Fibroblast of lung (primary cell): ENCODE measurements at places on chromosomes 6 and 20. TPM values are rescaled to one million over a fixed set of nuclear protein-coding genes. Genes with fewer than 3 reads are reported as not detected.
A peak's percentile ranks its signal among the peaks of the same experiment; 100 is the strongest.

- no peak for DNase-seq
Observed at GRCh38 chr20:45138561-45139300, 14.5 kb upstream of the WFDC12 start.

DNA sequence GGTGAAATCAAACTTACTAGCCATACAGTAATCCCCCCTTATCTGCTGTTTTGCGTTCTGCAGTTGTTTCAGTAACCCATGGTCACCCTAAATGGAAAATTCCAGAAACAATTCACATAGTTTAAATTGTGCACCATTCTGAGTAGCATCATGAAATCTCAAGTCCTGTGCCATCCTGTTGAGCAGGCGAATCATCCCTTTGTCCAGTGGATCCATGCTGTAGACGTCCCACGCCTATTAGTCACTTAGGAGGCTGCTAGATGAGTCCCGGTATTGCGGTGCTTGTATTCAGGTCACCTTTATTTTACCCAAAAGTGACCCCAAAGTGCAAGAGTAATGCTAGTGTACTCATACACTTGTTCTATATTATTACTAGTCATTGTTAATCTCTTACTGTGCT, 46.4 kb downstream of the HECA start:
- no peak for DNase-seq

DNA sequence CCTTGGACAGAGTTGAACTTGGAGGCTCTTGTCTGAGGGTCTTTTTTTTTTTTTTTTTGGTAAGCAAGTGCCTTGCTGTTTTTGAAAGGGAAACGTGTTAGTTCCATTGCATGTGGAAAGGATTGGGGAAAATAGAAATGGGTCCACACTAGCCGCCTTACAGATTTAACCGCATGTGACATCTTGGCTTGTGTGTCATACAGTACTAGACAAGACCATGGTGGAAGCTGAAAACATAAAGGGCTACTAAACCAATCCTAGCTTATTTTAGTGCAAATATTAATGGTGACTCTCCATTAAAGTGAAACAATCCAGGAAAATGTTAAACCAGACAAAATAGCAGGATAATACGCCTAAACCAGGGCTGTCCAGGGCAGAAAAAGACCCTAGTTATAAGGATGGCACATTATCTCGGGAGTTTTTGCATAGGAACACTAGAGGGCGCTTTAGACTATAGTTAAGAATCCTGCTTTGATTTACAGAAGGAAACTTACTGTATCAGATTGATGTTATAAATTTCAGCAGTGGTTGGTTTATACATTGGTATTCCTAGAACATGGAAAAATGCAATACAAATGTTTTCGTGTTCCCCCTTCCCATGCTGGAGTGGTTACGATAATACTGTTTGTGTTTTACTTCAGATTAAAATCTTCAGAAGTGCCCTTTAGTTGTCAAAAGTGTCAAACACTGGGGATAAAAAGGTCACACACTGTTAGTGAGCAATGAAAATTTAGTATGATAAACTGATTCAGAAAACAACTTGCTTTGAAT, 59.8 kb upstream of the DEK start:
- DNase-seq: peak; percentile 35

DNA sequence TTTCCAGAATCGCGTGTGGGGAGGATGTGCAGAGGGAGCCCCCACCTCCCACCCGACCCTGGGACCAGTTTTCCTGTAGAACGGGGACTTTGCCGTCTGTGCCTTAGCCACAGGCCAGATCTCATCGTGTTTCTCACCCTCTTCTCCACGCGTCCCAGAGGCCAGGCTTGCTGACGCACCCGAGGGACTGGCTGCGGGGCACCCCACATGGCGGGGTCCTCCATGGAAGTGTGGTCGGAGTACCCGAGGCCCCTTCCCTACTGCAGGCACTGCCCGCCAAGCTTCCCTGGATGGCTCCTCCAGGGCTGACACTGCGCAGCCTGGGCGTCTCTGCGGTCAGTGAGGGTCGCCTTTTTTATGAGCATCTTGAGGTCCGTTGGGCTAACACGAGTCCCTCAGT, 346.5 kb downstream of the CDH4 start:
- DNase-seq: no peak

- no peak for DNase-seq
Observed at GRCh38 chr20:50412069-50412468, 98.1 kb upstream of the PTPN1 start.

GRCh38 chr6:153852481-153852880, 186.6 kb upstream of the OPRM1 start:
- DNase-seq: no peak

GRCh38 chr6:8389036-8389818, 46.1 kb downstream of the SLC35B3 start:
- no peak for DNase-seq

DNA sequence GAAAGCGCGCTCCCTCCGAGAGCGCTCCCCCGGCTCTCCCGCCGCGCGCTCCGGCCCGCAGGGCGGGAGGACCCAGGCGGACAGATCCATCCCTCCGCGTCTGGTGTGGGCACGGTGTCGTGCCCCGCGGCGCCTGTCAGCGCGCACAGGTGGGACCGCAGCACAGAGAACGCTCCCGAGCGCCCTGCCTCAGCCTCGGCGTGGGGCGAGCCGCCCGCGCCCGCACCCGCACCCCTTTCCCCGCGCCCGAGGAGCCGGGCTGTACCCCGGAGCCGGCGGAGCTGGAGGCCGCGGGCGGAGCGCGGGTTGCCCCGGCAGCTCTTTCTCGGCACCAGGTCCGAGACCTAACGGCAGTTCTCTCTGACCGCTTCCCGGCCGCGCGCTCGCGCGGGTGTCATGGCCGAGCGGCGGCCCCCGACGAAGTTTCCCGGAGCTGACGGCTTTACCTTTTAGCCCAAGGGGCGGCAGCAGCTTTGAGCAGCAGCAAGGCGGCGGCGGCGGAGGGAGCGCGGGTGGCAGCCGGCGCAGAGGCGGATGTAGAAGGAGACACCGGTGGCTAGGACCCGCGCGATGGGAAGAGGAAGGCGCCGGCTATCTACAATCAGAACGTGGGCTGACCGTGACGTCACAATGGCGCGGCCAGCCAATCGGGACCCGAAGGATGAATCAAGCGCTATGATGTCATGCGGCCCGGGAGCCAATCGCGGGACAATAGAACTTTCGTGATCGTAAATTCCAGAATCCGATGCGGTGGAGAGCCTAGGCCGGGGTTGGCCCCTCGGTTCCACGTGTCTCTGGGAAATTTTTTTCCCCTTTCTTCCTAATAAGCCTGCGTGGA, at the start of gene ELOVL5:
ELOVL5 (minus strand) TSS at position 580 of the 838 bp plus-strand sequence. CDS start 53,251 bp downstream, outside the sequence.
- DNase-seq: peak; percentile 99

- no peak for DNase-seq
Observed at GRCh38 chr6:3635482-3635881, 116.0 kb downstream of the PXDC1 start.

GRCh38 chr6:52399511-52400312, 20.4 kb upstream of the EFHC1 start:
- DNase-seq: peak; percentile 51

- peak; percentile 73 for DNase-seq
Observed at GRCh38 chr20:38125157-38126056, 39.7 kb downstream of the TGM2 start.

DNA sequence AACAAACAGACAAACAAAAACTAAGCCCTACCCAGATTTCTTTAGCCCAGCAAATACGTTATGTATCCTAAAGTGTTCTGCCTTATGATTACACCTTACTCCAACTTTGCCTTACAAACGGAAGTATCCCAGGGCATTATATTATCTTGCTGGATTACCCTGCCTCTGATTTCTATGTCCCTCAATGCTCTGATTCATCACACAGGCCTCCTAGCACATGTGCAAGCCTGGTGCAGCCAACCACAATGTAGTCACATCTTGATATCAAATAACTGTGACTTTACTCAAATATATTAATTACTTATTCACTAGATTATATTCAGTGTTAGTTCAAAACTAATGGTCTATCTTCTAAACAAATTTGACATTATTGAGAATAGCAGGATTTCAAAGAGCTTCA, 598.6 kb downstream of the TBC1D32 start:
- DNase-seq: peak; percentile 20

- DNase-seq: no peak
Observed at GRCh38 chr20:21399005-21399475, 1.7 kb upstream of the NKX2-4 start.

DNA sequence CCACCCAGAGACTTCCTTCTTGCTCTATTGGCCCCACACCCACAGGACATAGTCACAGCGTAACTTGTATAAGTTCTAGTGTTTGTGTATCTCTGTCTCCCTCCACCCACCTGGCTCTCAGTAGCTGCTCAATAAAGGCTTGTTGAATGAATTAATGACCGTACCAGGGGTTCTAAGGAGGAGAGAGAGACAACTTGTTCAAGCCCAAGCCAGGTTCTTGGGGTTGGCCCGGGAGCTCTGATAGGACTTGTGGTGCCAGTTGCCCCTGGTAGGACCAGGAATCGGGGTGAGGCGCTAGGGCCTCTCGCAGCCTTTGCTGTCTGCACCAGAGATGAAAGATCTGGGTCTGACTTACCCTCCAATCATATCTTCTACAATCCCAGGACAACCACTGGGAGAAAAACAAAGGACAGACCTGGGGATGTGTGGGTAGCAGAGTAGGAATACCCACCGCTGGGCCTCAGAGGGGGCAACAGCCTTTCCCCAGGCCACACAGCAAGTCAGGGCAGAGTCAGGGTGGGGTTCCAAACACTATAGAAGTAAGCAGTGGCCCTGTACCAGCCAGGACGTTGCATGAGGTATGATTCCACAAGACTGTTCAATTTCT, 5.3 kb upstream of the TGM2 start:
- DNase-seq: no peak

- DNase-seq: no peak
Observed at GRCh38 chr20:64041781-64042053, 5.7 kb downstream of the C20orf204 start.

The PDE7B gene
- 7.9 and 14.2 TPM in 2 replicates for polyA plus RNA-seq

The OR2B6 gene
- not detected in 2 replicates for polyA plus RNA-seq

The KIZ gene
- 7.0 and 11.5 TPM in 2 replicates for polyA plus RNA-seq

The ECT2L gene
- not detected in 2 replicates for polyA plus RNA-seq

The PLA2G7 gene
- not detected in 2 replicates for polyA plus RNA-seq

The SAMD5 gene
- polyA plus RNA-seq: 5.9 and 6.2 TPM in 2 replicates
